ENCODE measurements at places on chromosomes 5 and 9.

DNA sequence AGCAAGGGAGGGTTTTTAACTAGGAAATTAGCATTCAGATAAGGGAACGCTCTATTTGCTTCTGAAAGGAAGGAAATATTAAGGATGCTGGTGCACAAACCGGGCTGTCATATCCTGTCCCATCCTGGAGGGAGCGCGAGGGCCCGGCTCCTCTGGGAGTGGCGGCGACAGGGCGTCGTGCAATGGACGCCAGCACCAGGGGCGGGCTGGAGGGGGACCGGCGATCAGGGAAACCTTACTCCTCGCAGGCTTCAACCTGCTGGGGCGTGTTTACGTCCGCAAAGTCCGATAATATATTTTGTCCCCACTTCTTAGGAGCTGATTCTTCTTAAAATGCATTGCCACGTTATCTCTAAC, 197.1 kb upstream of the TBCA start:
- DNase-seq: no peak

- DNase-seq: no peak
Observed at GRCh38 chr5:66273121-66273520, 129.0 kb downstream of the SREK1 start.

GRCh38 chr5:89036704-89037489, 153.9 kb upstream of the MEF2C start:
- DNase-seq: no peak

DNA sequence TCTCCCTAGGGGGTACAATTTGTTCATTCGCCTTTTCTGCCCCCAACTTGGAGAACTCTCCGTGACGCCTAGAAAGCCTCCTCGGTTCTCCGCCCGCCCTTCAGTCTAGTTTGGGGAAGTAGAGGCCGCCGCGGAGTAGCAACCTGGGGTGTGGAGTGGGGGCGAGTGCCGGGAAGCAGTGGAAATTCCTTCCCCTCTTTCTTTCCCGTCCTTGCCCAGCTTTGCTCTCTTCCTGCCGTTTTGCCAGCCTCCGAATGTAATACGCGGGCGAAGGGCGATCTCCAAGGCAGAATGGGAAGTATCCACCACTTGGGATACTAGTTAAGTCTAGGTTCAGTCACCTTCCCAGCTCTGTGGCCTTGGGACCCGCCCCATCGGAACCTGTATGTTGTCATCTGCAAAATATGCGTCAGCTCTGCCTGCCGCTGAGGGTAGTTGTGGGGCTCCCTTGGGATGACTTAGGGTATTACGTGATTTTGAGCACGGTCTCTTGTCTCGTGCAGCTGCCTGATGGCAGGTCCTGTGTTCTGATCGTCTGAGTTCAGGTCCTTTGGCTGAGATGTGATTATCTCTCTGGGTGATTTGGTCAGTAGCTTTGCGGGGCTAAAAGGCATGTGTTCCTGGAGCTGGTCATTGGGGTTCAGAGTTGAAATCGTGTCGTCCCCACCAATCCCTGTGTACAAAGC, 724 bp downstream of the PAM start:
- peak; percentile 64 for DNase-seq

DNA sequence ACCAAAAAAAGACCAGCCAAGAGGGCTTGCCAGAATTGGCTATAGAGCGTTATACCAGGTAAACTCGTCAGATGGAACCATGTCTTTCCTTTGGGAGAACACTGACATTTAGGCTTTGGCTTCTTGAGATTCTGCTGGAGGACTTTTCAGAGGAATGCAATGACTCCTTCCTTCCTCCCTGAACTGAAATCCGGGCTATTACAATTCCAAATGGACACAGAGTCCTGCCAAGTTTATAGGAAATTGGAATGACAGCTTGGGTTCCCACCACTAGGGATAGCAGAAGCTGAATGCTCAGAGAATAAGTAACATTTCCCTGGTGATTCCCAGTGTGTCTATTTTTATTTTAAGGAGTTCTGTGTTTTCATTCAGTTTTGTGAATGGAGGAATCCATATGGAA, 143.0 kb downstream of the FGF1 start:
- no peak for DNase-seq

DNA sequence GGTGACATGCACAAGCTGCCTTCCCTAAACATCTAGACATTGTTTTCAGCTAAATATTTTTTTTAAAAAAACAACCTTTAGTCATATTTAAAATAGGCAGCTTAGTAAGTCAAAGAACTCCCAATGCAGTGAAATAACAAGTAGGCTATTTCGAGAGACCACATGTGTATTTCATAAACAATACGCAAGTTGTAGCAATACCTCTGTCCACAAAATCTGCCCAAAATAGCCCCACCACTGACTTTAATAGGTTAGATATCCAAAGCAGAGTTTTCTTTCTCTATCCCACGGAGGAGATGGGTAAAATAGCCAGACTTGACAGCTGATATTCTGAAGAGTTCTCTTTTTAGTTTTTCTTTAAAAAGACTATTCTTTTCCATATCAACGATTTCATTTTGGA, 1.2 kb downstream of the SLC24A2 start:
- no peak for DNase-seq

DNA sequence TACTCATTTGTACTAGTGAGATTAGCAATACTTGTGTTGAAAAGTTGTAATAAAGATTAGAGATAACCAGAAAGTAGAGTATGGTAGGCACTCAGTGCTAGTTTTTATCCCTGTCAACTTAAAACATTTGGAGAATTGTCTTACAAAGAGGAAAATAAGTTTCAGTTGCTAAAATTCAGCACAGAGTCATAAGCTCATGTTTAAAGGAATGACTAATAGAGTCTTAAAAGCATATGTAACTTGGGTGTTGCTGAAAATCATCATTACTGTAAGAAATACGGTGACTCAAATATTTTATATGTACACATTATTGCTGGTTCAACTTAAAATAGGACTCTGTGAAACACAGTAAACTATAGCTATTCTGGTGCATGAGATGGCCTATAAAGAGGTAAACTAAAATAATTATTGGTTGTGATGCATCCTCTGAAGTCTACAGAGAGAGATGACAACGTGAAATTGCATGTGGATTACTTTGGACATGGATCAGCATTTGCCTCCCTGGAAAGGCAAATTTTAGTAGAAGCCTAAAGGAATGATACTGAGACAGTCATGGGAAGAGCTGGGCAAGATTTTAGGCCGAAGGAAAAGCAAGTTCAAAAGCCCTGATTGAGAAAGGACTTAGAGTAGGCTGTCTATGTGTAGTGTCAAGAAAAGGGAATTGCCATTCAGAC, 34.6 kb downstream of the SGCD start:
- DNase-seq: no peak

DNA sequence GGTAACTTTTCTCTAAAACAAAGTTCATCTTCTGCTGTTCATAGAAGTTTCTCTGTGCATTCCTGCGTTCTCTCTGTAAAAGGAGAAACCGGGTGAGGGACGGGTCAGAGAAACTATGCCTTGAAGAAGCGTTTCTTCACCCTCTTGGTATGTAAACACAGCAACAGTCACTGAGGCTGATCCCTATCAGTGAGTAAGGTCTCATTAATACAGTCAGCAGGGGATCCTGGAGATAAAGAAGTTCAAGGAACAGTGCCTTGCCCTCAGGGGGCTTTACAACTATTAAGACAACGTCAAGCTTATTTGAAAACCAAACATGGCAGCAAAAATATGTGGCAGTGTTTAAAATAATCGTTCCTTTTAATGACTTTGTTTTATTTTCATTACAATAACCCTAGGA, 202.9 kb upstream of the IL12B start:
- no peak for DNase-seq

DNA sequence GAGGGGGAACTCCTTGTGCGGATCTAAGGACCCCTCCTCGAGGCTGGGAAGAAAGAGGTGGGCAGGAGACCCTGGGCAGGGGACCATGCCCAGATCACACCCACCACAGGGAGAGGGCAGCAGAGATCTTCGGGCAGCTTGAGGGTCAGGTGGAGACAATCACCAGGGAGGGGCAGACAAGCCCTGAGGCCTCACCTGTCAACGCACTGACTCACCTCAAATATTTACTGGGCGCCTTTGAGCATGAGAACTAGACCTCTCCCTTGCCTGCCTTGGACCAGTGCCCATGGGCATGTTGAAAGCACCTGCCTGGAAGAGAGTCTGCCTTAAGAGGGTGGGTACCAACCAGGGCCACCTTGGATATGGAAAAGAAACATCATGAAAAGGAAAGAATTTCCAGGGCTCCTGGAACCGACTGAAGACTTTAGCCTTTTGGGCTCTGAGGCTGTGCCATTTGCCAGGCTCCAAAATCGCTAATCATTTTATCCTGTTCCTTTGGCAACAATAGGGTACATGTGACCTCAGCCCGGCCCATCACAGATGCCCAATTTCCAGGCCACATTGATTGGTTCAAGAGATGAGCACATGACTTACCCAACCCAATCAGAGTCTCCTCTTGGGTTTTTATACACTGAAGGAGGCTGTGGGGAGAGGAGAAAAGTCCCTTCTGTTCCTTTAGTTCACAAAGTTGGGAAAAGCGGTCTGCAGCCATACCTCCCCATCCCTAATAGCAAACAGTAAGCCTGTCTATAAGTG, 10.4 kb upstream of the SPINK4 start:
- no peak for DNase-seq
